ENCODE measurements at places on chromosomes 11 and 22.

DNA sequence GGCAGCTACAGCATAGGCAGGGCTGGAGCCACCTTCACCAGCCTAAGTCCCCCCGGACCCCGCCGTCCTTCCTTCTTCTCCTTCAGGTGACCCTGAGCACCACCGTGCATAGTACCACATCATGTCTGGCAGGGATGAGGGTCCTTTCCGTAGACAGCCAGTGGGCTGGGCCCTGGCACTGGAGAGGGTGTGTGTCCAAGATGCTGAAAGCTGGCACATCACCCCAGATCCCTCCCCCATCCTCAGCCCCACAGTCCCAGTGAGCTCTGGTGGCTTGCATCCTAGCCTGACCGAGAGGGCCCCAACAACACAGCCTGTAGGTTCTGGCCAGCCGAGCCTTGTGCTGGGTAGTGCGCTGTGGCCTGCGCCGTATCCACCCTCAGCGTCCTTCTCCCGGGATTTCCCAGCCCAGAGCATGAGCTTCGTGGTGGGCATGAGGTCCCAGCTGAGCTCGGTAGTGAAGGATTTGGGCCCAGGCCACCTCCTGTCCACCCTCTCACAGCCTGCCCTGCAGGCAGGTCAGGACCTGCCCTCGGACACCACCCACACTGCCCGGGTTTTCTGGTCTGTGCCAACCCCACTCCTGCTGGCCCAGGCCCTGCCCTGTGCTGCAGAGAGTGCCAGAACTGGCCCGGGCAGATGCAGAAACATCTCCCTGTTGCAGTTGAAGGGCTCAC, 1124.3 kb downstream of the BRD1 start:
- DNase-seq = no peak

DNA sequence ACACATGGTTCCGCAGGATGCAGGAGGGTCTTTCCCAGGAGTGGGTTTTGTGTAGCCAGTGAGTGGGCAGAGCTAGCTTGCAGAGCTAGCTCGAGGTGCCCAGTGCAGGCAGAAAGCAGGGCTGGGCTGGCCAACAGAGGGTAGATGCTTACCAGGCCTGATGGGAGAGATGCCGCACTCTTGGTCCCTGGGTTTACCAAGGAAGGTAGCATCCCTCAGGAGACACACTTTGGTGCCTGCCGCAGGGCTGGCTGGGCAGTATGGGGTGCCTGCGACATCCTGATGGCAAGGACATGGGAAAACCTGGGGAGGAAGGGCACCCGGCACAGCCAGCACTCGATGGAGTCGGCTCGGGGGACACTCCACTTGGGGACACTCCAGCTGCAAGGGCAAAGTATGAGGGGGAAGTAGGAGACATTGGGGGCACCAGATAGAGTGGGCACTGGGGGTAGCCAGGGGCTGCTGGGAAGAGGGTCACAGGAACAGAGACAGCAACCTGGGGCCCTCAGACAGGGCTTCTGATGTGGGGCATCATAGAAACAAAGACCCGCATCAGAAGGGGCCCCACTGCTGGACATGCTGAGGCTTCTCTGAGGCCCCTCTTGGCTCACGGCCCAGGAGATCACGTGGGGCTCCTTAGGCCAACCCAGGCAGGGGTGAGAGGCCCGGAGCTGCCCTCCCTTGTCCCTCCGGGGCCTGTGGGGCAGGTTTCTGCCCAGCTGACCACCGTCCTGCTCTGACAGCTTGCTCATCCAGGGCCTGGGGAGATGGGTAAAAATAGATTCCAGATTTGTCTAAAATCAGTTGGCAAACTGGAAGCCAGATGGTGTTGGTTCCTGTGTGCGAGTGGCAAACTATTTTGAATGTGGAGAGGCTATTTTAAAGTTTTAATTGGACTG, 89.8 kb downstream of the MORC2 start:
- no peak for DNase-seq

DNA sequence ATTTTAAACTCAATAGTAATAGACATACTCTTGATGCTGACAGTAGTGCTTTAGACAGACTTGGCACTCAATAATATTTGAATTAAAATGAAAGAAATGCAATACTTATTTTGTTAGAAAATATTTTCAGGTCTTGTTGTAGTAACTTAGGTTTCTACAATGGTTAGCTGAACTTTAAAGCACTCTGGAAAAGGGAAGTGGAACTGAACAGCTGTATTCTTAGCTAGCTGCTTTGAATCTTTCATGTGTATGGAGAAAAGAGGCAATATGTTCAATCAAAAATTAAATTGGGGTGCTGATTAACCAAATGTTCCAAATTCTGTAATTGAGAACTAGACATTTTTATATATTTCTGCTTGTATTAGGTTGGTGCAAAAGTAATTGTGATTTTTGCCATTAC, 517.9 kb upstream of the RAG2 start:
- no peak for DNase-seq

DNA sequence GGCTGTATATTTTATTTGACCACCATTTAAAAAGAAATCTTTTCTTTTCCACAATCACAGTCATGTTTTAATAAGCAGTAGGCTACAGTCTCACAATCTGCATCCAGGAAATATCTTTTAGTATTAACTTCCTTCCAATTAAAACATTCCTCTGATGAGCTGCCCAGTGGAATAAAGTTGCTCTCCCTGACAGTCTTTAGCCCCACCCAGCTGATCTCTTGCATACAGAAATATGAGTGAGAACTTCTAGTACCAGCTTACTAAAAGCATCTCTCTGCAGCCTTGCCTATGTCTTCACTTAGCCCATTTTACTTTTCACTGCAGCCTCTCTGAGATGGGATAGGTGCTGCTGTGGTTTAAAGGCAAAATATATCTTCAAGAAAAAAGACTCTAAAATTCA, 143.4 kb upstream of the ANO3 start:
- DNase-seq = no peak

- no peak for DNase-seq
These were observed 4.3 kb upstream of the DGCR6L start for GRCh38 chr22:20324139-20324516.

GRCh38 chr11:109704432-109704831, 282.4 kb downstream of the C11orf87 start:
- DNase-seq = no peak

GRCh38 chr11:70026726-70027125, 51.4 kb upstream of the ANO1 start:
- DNase-seq = no peak
